KBM-7 (cell line): ENCODE measurements at places on chromosomes 12 and 14.
A peak's percentile ranks its signal among the peaks of the same experiment; 100 is the strongest.

GRCh38 chr14:101047326-101047725 lies 143.8 kb upstream of the RTL1 start:
- DNase-seq: no peak

DNA sequence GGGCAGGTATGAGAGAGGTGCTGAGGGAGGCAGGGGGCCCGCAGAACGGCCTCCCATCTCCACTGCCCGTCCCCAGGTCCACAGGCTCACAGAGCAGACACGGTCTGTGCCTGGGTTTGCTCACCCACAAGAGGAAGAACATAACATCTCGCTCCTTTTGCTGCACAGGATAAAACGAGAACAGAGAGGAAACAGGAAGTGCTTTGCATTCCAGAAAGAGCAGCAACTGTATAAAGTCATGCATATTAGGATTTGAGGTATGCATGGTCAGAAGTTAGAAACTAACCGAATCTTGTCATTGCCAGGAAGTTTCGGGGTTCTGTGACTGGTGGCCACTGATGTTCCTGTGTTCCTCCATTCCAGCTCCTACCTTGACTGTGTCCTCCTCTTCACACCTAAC lies 25.0 kb downstream of the NTF3 start:
- DNase-seq: peak; percentile 3

DNA sequence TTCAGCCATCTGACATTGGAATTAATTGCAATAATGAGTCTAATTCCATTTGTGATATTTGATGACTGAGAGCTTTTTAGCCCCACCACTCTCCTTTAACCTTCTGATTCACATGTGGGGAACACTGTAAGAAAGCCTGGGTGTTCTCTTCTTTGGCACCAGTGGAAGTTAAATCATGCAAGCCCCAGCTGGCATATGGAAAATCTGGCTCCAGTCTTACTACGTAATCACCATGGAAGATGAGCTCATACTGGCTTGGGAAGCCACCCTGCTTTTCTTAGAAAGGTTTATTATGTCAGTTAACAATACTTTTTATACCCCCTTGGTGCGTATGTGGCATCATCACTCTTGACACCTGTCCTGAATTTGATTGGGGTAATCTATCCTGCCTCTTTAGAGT lies 479.3 kb downstream of the SLC16A7 start:
- no peak for DNase-seq

DNA sequence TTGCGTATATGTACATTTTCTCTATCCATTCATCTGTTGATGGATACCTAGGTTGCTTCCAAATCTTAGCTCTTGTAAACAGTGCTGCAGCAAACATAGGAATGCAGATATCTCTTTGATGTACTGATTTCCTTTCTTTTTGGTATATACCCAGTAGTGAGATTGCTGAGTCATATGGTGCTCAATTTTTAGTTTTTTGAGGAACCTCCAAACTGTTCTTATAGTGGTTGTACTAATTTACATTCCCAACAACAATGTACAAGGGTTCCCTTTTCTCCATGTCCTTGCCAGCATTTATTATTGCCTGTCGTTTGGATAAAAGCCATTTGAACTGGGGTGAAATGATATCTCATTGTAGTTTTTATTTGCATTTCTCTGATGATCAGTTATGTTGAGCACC lies 44.3 kb downstream of the PELI2 start:
- no peak for DNase-seq

- peak; percentile 59 for DNase-seq
These were observed 3.1 kb upstream of the KIF26A start for GRCh38 chr14:104135121-104135903.

DNA sequence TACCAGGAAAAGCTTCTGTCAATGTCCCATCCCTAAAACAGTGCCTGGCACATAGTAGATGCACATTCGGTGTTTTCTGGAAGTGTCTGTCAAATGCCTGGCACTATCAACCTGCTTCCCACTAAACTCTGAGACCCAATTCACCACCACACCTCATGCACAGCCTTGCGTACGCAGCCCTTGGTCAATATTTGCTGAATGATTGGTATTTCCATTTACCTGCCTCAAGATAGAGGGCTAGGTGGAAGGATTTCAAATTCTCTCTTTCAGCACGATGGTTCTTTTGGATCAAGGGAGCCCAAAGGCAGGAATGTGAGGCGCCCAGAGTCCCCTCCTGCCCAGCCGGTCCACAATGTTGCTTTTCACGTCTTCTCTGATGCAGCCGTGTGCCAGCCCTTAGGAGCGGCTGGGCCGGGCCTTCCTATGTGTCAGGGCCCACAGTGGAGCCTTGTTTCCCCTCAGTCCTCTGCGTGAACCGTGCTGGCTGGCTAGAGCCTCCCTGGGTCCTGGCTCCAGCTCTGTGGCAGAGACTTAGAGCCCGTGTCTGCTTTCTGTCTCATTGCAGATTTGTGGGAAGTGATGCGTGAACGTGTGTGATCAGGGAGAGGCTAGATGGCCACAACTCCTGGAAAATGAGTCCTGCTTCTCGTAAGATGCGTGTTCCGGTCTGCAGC lies 99.9 kb upstream of the RFLNA start:
- no peak for DNase-seq

- DNase-seq: no peak
These were observed 74.4 kb downstream of the PAPLN start for GRCh38 chr14:73311708-73312030.

- DNase-seq: peak; percentile 41
These were observed 15.1 kb downstream of the AVIL start for GRCh38 chr12:57803319-57803893.

- no peak for DNase-seq
These were observed 218.3 kb downstream of the AACS start for GRCh38 chr12:125283521-125283920.

DNA sequence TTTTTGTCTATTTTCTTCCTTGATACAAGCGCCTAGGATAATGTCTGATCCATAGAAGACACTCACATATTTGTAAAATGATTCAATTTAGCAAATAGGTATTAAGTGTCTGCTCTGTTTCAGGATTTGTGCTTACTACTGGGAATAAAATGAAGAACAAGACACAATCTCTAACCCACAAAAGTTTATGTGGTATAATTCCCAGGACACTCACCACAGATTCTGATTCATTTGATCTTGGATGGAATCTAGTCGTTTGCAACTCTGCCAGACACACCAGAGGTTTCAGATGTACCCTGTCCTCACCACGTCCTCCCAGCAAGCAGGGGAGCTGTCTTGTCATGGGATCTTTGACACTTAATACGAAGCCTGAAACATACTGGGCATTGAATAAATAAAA lies 208.3 kb downstream of the LRIG3 start:
- DNase-seq: no peak

GRCh38 chr14:90281756-90282155 lies 25.4 kb downstream of the PSMC1 start:
- no peak for DNase-seq

DNA sequence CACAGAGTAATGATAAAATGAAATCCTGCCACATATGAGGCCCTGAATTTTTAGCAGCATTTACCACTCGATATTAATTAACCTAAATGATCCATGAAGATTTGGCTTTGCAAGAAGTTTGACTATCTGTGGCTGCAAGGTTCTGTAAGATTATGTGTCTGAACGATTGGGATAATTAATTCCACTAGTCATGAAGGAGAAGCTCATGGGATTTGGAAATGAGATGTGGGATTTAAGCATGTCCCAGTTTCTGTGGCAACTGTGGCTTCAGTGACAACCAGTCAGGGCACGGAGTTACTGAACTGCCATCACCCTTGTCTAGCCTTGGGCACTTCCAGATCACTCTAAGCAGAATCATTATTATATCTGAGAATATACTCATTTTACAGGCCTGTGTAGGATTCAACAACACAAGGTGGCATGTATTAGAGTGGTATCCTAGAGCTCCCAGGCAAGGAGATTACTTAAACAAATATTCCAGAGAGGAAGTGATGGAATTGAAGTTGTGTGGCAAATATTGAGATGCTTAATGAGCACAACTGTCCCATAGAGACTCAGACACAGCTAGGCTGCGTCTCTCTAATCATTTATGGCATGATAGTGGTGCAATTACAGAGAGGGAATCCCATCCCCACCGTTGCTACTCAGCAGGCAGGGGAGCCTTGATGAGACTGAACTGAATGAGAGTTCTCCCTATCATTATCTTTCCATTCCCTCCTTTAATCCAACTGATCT lies 205.0 kb upstream of the KRR1 start:
- DNase-seq: no peak

- DNase-seq: no peak
These were observed 38.4 kb downstream of the MVK start for GRCh38 chr12:109612003-109612402.

- no peak for DNase-seq
These were observed 5.9 kb upstream of the BHLHE41 start for GRCh38 chr12:26130728-26131127.

DNA sequence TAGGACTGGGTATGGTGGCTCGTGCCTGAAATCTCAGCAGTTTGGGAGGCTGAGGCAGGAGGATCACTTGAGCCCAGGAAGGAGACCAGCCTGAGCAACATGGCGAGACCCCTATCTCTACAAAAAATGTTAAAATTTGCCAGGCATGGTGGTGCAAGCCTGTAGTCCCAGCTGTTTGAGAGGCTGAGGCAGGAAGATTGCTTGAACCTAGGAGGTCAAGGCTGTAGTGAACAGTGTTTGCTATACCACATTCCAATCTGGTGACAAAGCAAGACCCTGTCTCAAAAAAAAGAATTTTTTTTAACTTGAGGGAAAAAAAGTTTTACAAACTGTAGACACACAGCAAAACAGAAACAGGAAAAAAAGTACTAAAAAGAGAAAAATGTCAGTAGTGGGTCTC lies 2.3 kb upstream of the MAP3K9 start:
- no peak for DNase-seq

DNA sequence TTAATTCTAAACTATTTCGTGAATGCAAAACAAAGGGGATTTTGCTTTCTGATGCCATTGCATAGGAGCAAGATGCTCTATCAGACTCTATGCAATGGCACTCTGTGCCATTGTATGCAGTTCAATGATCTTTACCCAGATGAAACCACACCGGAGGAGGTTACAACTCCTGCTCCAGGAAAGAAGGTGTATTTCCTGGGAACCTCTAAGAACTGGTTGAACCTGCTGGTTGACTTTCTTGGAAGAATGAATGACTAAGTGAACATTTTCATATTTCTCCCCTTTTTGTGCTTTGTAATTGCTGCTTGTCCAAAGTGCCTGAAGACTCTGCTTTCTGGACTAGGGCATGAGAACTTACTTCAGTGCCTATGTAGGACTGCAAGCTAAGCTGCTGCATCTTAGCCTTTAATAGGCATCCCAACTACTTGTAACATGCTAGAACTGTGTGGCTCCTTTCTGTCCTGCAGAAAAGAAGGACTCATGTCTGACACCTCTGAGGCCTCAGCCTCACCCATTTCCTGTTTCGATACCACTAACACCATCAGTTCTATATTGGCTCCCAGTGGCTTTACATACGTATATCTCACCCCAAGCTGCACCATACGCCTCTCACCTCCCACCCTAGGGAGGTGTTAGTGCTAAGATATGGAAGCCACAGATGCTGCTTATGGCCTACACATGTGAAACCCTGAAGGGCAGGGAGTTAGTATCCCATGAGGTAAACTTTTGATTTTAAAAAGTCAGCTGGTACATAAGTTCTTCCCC lies 193.5 kb upstream of the CNOT2 start:
- no peak for DNase-seq

DNA sequence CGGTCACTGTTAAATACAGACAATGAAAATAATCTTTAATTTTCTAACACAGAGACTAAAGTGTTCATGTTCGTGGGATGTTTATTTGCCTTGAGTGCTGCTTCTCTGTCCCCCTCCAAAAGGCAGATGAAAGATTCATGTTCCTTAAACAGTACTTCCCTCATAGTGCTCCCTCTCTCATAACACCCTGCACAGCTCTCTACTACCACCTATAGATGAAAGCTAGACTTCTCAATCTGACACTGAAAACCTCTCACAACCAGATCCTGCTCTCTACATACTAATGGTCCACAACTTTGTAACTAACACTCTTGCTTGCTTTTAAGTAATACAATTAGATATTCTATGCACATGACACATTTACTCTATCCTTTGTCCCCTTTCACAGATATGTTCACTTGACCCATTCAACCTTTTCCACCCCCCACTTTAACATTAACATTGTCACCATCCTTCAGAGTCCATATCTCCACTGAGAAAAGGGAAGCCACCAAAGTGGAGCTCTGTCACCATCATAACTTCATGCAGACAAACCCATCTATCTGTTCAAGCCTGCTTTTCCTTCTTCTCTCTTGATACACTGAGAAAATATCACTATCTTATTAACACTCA lies 266.4 kb upstream of the USP15 start:
- peak; percentile 73 for DNase-seq

DNA sequence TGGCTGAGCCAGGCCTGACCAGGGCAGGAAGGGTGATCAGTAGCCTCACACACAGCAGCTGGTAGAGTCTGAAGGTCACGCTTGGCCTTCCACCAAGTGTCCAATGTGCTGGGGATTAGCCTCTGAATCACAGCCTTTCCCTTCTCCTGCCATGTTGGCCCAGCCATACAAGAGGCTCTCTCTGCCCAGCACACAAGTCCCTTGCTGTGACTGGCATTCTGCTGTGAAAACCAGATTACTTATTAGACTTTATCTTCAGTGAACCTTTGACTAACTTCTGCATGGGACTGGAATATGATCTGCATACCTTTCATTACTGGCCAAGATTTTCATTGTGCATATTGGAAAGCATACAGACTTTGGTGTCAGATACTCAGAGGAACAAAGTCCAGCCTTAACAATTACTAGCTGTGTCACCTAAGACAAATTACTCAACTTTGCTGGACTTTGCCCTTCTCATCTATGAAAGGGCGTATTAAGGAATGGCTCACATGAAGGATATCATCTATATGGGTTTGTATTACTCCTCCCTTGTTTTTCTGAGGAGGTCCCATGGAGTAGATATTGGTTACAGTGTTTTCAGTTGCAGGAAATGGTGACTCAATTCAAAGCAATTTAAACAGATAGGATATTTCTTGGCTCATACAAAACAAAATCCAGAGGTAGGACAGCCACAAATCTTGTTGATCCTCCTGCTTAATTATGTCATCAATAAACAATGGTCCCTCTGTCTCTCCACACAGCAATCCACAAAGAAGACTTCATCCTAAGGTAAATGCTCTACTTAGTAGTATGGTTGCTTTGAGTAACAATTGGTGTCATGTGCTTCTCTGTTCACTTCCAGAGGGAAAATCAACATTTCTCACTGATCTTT lies 99.6 kb downstream of the DYRK2 start:
- no peak for DNase-seq
